ENCODE measurements at places on chromosomes 2 and 18. TPM values are rescaled to one million over a fixed set of nuclear protein-coding genes. Genes with fewer than 3 reads are reported as not detected.
A peak's percentile ranks its signal among the peaks of the same experiment; 100 is the strongest.

- DNase-seq = no peak
Observed at GRCh38 chr2:152588998-152589397, 128.3 kb downstream of the PRPF40A start.

GRCh38 chr2:18094277-18094676 is 215.8 kb downstream of the KCNS3 start:
- no peak for DNase-seq

DNA sequence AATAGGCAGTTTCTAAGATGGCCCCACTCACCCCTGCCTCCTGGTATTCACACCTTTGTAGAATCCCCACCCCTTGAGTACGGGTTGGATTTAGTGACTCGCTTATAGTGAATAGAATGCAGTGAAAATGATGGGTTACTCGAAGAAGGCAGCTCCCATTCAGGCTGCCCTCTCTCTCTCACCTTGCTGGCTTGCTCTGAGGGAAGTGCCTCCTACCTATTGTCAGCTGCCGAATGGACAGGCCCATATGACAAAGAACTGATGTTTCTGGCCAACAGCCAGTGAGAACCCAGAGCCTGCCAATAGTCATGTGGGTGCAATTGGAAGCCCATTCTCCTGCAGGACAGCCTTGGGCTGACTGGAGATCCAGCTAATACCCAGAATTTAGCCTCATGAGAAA is 22.1 kb upstream of the RNF103 start:
- no peak for DNase-seq

DNA sequence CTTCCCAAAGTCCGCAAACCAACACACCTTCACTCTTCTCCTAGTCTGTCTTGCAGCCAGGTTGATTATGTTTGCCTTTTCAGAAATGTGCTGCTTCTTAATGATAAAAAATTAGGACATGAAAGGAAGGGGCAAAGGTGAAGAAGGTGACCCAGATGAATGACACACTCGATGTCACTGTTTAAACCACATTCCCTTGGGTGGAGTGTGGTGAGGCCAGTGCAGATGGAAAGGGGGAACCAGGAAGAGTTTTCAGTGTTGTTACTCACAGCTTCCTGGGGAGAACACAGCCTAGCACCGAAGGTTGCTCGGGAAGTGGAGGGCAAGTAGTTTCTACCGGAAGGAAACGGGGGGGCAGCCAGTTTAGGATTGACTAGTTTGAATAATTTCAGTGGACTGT is 57.2 kb upstream of the BOD1L2 start:
- no peak for DNase-seq

DNA sequence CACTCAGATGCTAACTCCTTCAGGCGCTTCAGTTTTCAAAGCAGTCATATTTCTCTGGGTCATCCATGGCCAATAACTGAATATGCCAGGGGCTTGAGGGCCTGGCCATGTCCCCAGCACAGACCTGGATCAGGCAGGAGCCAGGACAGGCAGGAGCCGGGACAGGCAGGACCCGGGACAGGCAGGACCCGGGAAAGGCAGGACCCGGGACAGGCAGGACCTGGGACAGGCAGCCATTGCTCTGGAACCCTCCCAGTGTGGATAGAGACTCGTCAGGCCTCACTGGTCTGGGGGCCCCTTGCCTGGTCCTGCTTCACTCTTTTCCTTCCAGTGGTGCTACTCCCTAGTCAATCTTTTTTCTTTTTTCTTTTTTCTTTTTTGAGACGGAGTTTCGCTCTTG is 117.5 kb upstream of the TEX51 start:
- DNase-seq = no peak

DNA sequence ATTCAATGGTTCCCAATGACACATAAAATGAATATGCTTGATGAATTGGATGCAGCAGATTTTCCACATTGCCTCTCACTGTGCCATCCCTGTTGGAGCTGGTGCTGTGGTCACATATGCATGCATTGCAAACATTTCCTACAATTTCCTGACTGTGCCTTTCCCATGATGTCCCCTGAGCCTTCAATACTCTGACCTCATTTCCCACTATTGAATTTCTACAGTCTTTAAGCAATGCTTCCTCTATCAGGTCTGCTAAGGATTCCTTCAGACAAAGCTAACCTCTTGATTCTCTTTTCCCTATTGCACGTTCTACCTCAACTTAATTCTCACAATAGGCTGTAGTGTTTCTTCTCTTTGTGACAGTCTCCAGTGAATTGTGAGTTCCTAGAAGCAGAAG is 342.5 kb upstream of the CRIM1 start:
- DNase-seq = no peak

GRCh38 chr2:170930131-170930990 is 1.3 kb downstream of the GORASP2 start:
- peak; percentile 22 for DNase-seq

GRCh38 chr18:24595561-24596031 is 135.2 kb downstream of the HRH4 start:
- no peak for DNase-seq

DNA sequence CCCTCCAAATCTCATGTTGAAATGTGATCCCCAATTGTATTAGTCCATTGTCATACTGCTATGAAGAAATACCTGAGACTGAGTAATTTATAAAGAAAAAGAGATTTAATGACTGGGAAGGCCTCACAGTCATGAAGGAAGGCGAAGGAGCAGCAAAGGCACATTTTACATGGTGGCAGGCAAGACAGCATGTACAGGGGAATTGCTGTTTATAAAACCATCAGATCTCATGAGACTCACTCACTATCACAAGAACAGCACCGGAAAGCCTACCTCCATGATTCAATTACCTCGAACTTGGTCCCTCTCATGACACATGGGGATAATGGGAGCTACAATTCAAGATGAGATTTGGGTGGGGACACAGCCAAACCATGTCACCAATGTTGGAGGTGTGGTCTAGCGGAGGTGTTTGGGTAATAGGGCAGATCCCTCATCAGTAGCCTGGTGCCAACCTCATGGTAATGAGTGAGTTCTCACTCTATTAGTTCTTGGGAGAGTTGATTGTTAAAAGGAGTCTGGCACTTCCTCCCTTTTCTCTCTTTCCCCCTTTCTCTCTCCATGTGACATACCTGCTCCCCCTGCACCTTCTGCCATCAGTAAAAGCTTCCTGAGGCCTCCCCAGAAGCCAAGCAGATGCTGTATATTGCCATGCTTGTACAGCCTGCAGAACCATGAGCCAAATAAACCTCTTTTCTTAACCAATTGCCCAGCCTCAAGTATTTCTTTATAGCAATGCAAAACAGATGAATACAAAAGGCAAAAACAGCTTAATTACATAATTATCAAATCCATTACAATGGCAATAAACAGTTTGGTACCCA is 14.5 kb upstream of the FN1 start:
- no peak for DNase-seq

DNA sequence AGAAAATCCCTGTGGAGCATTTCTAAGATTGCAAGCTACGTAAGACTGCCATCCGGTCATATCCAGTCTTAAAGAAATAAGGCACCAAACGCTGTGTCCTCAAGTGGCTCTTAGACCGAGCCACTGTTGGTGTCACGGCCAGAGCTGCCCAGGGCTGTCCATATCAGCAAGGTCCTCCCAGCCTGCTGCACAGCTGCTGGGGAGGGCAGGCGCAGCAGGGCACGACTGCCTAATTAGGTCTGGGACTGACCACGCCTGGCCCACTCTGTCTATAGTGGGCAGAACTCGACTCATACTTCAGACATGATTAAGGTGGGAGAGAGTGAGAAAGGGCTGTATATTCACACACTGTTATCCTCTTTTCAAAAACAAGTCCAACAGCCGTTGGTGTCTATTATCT is 39.3 kb downstream of the EIPR1 start:
- no peak for DNase-seq

The FARP2 gene
- total RNA-seq = 67.9 TPM

The GPR39 gene
- total RNA-seq = 2.8 TPM

The LAMA3 gene
- total RNA-seq = 456 TPM
